ENCODE measurements at places on chromosomes 3 and 15.

DNA sequence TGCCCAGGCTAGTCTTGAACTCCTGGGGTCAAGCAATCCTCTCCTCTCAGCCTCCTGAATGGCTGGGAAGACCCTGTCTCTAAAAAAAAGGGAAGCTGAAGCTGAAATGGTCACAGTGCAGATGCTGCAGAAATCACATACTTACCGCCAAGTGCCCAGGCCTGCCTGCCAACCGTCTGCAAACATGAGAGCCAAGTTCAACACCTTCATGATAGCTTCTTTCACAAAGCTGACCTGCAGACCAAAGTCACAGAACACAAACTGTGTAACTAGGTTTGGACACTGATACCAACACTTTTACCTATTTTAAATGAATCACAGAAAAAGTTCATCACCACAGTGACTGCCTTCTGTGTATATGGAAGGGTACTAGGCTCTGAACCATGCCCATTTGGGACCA is 22.8 kb upstream of the CYFIP1 start:
- DNase-seq = no peak

DNA sequence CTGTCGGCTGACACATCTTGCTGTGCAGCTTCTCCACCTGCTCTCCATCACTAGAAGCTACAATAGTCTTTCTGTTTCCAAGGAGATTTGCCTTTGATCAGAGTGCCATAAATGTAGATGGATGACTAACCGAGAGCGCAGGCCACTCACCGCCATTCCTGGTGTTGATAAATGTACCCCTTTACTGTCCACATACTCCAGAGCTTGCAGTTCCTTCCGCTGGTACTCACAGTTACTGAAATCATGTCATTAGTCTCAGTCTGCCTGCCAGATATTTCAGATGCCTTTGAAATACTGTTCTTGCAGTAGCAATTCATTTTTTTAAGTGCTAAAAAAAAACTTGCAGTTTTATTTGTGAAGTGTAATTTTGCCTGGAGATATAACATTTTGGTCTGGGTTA is 72.3 kb downstream of the BLM start:
- DNase-seq = no peak

DNA sequence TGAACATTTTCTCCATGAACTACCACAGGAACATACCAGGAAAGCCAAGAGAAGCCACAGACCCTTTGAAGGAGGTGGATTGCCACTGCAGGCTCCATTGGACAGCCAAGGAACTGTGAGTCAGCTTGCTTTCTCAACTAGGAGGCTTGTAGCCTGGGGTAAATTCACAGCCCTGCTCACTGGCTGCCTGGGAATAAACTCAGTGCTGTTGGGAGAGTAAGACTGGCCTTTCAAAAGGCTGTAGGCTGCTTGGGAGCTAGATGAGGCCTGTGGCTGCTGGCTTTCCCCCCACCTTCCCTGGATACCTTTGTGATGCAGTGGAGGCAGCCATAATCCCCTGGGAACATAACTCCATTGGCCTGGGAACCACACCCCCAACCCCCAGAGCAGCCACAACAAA is 223.5 kb upstream of the RBMS3 start:
- DNase-seq = no peak

GRCh38 chr15:67945951-67946700 is 106.3 kb upstream of the RNU6-1 start:
- peak; percentile 17 for DNase-seq

DNA sequence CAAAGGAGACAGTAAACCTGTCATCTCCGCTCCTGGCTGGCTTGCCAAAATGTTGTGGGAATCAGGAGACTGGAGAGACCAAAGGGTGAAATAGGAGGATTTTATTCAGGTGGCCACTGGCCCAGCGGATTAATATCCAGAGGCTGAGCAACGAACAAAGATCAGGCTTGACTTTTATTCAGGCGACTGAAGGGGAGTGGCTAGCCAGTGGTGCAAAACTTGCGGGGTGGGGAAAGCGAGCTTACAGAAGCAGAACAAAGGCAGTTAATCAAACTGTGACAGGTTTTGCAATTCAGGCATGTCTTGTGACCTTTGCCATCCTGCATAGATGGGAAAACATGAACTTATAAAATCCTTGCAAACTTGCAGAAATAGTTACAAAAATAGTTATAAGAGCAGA is 19.8 kb upstream of the ACAD9 start:
- DNase-seq = no peak

DNA sequence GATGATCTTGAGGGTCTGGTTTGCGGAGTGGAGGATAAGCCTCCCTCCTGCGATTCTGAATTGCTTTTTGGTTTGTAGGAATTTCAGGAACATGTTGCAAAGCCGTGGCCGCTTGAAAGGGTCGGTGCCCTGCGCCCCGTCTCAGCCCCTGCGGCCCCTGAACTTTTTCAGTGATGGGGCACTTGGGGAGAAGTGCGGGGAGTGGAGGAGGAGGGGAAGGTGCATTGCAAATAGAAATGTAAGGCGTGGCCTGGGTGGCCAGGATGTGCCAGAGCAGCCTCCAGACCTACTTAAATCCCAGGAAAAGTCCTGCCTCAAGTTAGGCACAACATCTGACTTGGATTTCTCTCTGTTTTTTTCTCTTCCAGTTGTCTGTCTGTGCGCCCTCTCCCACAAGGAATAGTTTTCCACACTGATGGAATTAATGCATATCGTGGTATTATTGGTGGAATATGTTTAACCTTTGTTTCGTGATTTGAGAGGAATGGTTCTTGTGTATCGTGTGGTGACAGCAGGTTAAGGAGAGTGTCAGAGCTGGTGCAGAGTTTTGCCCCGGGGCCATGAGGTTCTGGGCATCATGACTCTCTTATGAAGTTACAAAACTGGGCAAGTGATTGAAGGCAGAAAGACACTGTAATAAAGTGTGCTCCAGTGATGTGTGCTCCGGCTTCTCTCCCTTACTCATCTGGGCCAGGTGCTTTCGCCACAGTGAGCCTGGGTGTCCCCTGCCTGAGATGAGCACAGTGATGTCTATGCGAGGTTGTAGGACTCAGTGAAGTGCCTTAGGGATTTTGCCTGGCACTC is 153.8 kb downstream of the PGPEP1L start:
- DNase-seq = peak; percentile 47

DNA sequence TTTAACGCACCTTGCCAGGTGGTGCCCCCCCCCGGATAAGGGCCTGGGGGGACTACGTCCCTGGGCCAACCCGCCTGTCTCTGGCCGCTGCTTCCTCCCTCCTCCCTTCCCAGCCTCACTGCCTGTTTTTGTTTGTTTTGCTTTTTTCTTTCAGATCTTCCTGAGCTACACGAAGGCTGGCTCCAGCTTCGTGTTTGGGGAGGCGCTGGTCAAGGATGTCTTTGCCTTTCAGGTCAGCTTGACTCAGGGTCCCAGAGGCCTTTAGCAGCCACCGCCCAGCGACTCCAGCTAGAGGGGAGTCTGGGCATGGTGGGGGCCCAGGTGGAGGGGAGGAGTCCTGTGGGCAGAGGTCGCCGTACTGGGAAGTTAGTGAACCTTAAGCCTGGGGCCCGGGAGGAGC is 24.1 kb downstream of the SLC28A1 start:
- DNase-seq = no peak

GRCh38 chr3:133386876-133387275 is 13.0 kb upstream of the BFSP2 start:
- DNase-seq = no peak

- no peak for DNase-seq
Measured at GRCh38 chr3:171384101-171384891, 75.9 kb downstream of the TNIK start.

GRCh38 chr3:126259411-126260391 is 79.3 kb upstream of the ALDH1L1 start:
- peak; percentile 83 for DNase-seq

DNA sequence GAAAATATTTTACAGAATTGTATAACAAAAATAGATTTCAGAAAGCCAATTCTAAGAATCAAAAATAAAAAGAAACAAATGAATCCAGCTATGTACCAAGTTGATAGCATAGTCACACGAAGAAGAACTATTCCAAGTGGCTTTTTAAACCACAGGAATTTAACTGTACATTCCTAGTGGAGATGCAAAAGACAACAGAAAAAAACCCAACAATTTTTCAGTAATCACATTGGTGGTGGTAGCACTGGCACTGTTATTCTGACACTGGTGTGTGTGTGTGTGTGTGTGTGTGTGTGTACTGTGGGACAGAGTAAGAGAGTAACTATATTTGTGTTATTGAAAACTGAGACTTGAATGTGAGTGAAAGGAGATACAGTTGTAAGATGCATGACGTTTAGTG is 9.1 kb downstream of the BFSP2 start:
- DNase-seq = no peak

GRCh38 chr3:175149675-175150074 is 290.5 kb downstream of the NAALADL2 start:
- no peak for DNase-seq

DNA sequence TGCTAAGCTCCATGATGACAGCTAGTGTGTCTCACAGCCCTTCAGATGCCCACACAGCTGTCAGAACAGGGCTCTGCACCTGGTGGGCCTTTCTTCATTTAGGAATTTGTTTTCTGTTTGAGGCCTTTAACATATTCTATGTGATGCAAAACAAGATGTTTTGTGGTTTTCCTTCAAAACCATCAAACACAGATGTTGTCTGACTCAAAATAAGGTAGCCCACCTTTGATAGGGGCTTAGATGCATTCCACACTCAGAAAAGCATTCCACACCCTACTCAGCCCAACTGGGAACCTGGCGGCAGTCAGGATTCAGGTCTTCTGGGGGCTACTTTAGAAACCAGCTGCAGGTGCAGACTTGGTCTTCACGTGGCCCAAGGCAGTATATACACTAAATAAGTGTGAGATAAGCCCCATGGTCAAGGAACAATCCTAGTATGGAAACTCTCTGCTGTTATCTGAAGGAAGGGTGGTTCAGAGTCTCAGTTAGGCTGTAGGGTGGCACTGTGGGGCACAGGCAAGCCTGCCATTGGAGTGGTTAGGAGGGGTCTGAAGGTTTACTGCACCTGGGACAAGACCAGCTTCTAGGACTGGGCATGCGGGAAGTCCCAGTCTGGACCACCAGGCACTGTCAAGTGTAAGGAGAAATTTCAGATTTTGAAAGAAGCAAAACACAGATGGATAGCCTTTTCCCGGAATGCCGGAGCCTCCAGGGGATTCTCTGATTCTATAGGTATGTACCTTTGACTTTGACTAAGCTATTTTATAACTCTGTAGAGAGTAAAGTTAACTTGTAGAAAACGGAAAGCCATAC is 20.1 kb downstream of the LRRC2 start:
- no peak for DNase-seq

GRCh38 chr15:71085809-71086208 is 29.5 kb upstream of the THSD4 start:
- DNase-seq = no peak

DNA sequence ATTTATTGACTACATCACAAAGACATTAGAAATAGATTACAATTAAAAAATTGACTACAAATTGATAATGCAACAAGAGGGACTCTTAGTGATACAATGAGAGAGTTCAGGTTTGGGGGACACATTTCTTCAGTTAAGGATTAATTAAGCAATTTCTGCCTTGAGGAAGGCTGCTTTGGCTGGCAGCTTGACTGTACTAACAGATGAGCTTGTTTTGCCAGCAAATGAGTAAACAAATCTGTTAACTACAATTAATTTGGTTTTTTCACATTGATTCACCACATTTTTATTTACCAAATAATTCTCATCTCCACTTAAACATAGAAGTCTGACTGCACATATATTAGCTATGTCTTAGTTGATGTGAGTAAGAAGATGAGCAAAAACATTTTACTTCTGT is 183.6 kb upstream of the ZNF385D start:
- DNase-seq = no peak

- peak; percentile 49 for DNase-seq
Measured at GRCh38 chr3:71753701-71754609, at the start of gene GPR27. GPR27 (plus strand) TSS chr3:71753855; CDS start chr3:71754050, 195 bp downstream.

DNA sequence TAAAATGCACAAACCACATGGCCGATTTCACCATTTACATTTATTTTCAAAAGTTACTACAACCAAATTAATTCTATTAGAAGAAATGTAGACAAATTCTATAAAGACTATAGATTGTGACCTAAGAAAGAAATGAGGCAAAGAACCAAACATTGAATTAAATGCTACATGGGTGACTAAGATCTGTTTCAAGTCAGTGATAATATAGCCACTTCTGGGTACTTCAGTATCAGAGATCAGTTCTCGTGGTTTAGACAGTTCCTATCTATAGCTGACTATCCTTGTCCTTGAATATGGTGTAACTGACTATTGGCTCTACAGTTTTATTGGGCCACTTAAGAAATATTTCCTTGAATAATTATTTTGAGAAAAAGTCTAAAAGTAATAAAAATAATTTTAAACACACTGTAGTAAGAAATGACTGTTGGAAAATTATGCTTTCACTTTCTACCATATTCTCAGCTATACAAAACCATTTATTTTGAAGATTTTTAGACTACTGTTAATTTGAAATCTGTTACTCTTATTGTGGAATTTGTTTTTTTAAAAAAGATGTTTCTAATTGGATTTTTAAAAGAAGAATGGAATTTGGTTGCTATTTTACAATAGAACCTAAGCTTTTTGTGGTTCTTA is 14.1 kb downstream of the KCNMB3 start:
- no peak for DNase-seq

- DNase-seq = no peak
Measured at GRCh38 chr3:8736436-8736835, 2.8 kb downstream of the CAV3 start.

- DNase-seq = no peak
Measured at GRCh38 chr15:70140543-70141375, 43.0 kb upstream of the TLE3 start.
